ENCODE measurements at places on chromosomes 13 and 19.
A peak's percentile ranks its signal among the peaks of the same experiment; 100 is the strongest.

GRCh38 chr13:93001866-93002461 lies 224.6 kb upstream of the GPC6 start:
- no peak for DNase-seq

- DNase-seq, result no peak
Observed at GRCh38 chr13:50990065-50990817, 80.7 kb downstream of the RNASEH2B start.

- DNase-seq, result no peak
Observed at GRCh38 chr13:96684469-96684868, 309.8 kb downstream of the OXGR1 start.

- peak; percentile 74 for DNase-seq
Observed at GRCh38 chr19:40662925-40663694, 27.3 kb downstream of the NUMBL start.

DNA sequence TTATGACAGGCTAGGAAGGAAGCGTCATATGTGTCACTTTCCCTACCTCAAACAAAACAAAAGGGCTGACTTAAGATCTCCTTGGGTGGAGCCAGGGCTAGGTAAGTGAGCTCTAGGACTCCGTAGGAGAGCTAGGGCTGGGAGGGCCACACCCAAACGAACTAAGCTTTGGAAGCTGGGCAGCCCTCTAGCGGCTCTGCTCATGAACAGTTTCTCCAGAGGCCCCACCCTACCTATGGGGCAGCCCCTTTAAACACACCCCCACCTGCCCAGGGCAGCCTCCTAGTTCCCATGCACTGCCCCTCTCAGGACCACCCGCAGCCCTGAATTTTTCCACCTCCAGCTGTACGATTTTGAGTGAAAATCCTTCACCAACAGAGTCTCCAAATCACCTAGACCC lies 3.5 kb downstream of the PEG3 start:
- DNase-seq, result no peak

- no peak for DNase-seq
Observed at GRCh38 chr13:48236528-48237353, 3.7 kb downstream of the ITM2B start.
